CD4-positive, alpha-beta T cell treated with Interleukin-15 for 4 hours (primary cell): ENCODE measurements at places on chromosomes 7 and 10.
A peak's percentile ranks its signal among the peaks of the same experiment; 100 is the strongest.

GRCh38 chr10:80957161-80957560 lies 419.5 kb downstream of the SH2D4B start:
- no peak for DNase-seq

GRCh38 chr7:96303686-96304443 lies 18.0 kb downstream of the SLC25A13 start:
- no peak for DNase-seq

GRCh38 chr7:620056-620455 lies 100.4 kb upstream of the PDGFA start:
- no peak for DNase-seq

DNA sequence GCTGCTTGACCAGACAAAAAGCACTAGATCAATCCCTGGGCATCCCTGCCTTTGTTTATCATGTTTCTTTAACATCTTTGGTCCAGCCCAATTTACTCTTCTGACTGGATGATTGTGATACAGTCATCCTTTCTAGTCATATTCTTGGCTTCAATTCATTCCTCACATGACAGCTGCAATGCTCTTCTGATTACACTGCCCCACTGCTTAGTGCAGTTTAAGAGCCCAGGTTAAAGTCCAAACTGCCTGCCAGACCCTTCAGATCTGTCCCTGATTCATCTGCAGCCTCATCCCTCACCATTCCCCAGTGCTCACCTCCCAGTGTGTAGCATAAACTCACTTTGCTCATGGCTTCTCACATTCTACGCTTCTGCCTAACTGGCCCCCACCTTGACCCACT lies 383.8 kb downstream of the TNS3 start:
- no peak for DNase-seq

GRCh38 chr7:40527723-40528122 lies 392.9 kb downstream of the SUGCT start:
- DNase-seq = no peak

GRCh38 chr7:79398138-79398749 lies 55.2 kb downstream of the MAGI2 start:
- DNase-seq = no peak

- DNase-seq = no peak
These were observed 1.3 kb downstream of the GJD4 start for GRCh38 chr10:35606430-35606829.

DNA sequence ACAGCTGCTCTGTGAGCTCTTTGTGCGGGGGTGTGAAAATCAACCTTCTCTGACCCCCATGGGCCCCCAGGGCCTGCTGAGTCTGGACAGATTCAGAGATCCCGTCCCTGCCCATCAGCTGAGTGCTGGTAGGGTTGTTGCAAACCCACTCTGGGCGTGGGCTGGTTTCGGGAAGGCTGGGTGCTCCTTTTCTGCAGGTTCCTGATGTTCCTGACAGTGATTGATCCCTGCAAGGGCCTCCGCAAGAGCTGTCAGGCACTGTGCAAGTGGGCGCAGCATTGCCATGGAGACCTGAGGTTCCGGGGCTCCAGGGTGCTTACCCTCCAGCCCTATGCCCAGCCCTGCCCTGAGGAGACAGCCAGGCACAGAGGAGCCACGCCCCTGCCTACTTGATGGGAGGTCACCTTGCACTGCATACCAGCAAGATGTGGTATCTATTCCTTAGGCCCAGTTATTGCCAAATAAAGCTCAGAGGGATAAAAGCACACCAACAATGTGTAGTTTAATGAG lies 44.3 kb upstream of the INPP5A start:
- DNase-seq = no peak

- DNase-seq = no peak
These were observed 59.7 kb upstream of the RAB11FIP2 start for GRCh38 chr10:118106426-118106825.

DNA sequence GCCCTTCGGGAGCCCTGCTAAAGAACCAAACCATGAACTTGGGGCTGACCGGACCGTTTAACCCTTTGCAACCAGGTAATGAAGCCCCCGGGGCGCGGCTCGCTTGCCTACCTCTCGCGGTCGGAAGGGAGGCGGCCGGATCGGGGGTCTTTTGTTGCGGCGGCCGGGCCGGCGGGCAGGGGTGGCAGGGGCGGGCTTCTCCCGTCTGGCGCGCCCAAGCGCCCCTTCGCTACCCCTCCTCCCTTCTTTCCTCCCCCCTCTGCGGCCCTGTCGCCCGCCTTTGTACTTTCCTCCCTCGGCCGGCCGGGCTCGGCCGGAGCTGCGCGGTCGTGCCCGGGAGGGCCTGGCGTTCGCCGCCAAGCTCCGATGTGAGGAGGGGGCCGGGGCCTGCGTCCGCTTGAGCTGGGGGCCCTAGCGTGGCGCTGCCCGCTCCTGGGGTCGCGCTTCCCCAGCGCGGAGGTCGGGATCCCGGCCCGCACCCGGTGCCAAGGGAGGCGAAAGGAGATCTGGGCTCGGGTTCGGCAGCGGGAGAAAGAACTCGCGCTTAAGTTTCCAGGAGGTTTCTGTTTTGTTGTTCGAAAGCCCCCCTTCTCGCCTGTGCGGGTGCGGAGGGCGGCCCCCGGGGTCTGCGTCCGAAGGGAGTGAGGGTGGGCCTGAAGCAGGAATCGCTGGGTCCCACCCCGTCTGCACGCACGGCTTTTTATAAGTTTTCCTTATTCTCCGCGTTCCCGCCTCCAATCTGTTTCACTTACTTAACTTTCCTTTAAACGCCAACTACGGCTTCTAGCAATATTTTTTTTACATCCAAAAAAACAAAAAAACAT lies 436.8 kb upstream of the GALNT17 start:
- no peak for DNase-seq

DNA sequence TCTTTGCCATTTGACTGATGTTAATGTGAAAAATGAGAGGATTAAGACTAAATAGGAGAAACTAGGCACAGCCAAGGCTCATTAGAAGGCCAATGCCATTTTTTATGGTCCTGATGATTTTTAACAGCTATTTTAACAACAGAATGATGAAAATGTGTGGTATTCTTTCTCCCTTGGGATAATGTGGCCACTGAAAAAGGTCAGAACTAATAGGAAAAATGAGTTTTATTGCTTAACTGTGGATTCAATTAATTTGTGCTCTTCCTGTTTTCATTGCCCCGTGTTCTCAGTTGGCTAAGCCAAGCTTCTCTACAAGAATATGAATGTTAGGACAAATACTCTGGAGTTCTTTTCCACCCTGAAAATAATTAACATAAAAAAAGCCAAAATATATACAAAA lies 56.6 kb downstream of the BMPER start:
- no peak for DNase-seq

- no peak for DNase-seq
These were observed 11.6 kb downstream of the GNA12 start for GRCh38 chr7:2832461-2832860.

GRCh38 chr7:149762089-149762488 lies 11.3 kb downstream of the ZNF467 start:
- DNase-seq = no peak

- no peak for DNase-seq
These were observed 57.9 kb downstream of the STK32C start for GRCh38 chr10:132249824-132250375.

- DNase-seq = no peak
These were observed 22.0 kb downstream of the LRRD1 start for GRCh38 chr7:92156990-92157389.

GRCh38 chr10:17174626-17175025 lies 26.8 kb downstream of the TRDMT1 start:
- DNase-seq = no peak

- peak; percentile 11 for DNase-seq
These were observed 78.7 kb downstream of the CLEC2L start for GRCh38 chr7:139602143-139602722.

GRCh38 chr7:139271718-139272628 lies 40.9 kb downstream of the UBN2 start:
- no peak for DNase-seq

- DNase-seq = no peak
These were observed 85.6 kb upstream of the AGR3 start for GRCh38 chr7:16967300-16967811.

- DNase-seq = no peak
These were observed 21.5 kb downstream of the POLL start for GRCh38 chr10:101566333-101567164.

DNA sequence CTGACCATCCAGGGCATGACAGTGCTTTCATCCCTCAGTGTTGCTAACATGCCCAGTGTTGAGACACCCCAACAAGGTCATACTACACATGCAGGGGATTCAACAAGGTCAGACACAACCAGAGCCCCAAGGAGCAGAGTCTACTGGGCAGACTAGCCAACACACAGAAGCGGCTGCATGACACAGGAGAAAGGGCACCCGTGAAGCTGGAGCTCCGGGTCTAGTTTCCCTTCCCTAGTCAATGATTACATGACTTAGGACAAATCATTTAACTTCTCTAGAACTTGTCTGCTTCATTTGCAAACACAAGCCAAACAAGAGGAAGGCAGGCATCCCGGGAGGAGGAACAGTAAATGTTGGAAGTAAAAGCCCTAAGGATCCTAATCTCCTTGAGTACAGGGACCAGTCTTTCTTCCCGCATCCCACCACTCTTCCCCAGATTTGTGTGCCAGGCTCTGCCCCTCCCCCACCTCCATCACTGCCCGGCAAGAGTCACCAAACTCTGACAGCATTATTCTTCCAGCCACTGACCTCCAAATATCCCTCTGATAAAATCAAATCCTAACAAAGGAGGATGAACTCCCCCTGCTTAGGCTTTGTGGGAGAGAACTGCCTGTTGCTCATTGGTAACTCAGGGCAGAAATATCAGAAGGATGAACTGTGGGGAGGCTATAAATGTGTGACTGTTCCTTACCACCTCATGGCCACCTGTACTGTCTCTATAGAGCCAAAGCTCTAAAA lies 104.3 kb downstream of the KCNMA1 start:
- DNase-seq = no peak

GRCh38 chr7:129053938-129054437 lies 923 bp downstream of the TNPO3 start:
- DNase-seq = no peak

DNA sequence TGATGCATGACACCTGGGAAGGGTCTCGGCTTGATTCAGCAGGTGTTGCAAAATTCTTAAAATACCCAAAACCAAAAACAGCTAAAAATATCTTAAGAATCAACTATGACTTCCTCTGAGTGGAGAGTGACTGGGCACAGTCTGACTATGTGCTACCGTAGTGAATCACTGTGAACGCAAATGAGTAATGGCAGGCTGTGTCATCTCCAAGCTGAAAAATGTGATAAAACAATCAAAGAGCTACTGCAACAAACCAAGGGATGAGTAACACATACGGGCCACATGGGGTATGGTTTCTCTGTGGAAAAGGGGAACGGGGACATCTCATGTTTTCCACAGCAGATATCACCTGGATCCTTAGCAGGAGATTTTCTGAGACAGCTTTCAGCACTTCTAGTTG lies 127.5 kb downstream of the ABCA13 start:
- DNase-seq = no peak

DNA sequence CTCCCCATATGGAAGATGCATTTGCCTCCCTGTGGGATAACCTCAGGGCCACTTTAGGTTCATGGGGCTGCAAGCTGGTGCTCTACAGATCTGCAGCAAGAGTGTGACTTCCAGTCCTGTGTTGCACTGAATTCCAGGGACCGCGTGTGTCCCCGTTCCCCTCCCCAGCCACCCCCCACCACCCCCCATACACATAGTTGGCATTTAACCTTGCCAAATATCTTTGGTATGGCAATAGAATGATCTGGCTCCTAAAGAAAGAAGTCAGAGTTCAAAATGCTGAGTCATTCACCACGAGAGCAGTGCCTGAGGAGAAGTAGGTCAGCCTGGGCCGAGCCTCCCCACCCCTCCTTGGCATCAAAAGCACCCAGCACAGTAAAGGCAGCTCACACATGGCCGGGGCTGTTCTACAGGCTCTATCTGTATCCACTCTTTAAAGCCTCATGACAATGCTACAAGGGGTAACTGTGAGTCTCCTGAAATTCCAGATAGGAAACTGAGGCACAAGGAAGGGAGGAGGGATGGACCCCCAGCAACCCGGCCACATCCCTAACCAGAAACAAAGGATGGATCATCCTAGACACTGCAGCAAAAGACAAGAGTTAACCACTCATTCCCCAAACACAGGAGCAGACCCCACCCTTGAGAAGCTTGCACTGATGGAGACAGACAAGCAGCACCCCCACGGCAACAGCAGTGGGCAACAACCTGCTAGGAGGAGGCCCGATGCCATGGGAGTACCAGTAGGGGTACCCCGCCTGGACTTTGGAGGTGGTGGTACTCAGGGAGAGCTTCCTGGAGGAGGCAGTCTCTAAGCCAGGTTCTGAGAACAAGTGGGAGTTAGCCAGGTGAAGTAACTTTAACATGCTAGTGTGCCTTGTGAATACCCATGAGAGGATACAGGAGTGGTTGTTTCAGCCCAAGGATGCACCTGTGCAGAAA lies 70.3 kb upstream of the NANOS1 start:
- no peak for DNase-seq

GRCh38 chr7:6442114-6442513 lies 5.6 kb downstream of the DAGLB start:
- DNase-seq = no peak

- DNase-seq = no peak
These were observed 24.1 kb upstream of the HPS1 start for GRCh38 chr10:98470850-98471249.

DNA sequence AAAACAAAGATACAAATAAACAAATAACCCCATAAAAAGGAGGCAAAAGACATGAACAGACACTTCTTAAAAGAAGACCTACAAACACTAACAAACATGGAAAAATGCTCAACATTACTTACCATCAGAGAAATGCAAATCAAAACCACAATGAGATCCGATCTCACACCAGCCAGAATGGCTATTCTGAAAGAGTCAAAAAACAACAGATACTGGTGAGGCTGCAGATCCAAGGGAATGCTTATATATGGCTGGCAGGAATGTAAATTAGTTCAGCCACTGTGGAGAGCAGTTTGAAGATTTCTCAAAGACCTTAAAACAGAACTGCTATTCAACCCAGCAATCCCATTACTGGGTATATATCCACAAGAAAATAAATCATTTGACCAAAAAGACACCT lies 80.4 kb upstream of the NRP1 start:
- DNase-seq = no peak

GRCh38 chr10:19683356-19683755 lies 132.9 kb upstream of the PLXDC2 start:
- no peak for DNase-seq
